ENCODE measurements at places on chromosomes 3 and 15.
A peak's percentile ranks its signal among the peaks of the same experiment; 100 is the strongest.

DNA sequence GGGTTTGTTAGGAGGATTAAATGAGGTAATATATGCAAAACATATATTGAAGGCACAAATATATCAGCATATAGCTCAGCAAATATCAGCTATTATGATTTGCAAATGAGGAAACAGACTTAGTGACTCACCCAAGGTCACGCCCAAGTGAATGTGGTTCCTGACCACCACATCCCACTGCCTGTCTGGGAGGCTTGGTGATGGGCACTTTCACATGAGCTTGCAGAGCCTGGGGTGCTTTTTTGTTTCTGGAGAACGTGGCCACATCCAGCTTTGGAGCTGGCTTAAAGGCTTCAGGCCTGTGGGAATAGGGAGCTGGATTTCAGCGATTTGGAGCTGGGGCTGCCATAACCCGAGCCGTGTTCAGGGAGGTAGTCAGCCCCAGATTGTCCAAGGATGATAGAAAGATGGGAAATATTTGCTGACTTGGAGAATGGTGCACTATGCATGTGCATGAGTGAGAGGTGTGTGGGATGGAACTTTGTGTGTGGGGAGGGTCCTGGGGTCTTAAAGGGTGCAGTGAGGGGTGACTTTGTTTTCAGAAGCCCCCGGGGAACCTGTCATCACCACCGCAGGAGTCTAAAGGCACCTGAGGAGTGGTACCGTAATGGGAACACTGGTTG is 12.0 kb upstream of the FGD5 start:
- DNase-seq: peak; percentile 18

GRCh38 chr3:160065786-160066185 is 77.2 kb downstream of the IL12A start:
- no peak for DNase-seq

- no peak for DNase-seq
Observed at GRCh38 chr3:153967260-153967659, 153.9 kb upstream of the ARHGEF26 start.

DNA sequence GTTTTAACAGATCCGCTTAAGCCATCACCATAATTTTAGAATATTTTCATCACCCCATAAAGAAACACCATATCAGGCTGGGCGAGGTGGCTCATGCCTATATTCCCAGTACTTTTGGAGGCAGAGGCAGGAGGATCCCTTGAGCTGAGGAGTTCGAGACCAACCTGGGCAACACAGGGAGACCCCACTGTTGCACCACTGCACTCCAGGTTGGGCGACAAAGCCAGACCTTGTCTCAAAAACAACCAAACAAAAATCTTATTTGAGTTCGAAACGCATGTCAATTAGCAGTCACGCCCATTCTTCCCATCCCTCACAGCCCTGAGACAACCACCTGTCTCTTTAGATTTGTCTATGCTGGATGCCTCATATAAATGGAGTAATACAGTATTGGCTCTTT is 119.9 kb downstream of the KLF13 start:
- DNase-seq: no peak

- no peak for DNase-seq
Observed at GRCh38 chr3:190325923-190326322, 3.7 kb upstream of the CLDN1 start.

GRCh38 chr3:155018621-155019330 is 61.3 kb upstream of the MME start:
- no peak for DNase-seq

GRCh38 chr3:126704494-126705214 is 614 bp downstream of the CHCHD6 start:
- DNase-seq: no peak

GRCh38 chr15:83057002-83057401 is 10.1 kb downstream of the BTBD1 start:
- DNase-seq: no peak

DNA sequence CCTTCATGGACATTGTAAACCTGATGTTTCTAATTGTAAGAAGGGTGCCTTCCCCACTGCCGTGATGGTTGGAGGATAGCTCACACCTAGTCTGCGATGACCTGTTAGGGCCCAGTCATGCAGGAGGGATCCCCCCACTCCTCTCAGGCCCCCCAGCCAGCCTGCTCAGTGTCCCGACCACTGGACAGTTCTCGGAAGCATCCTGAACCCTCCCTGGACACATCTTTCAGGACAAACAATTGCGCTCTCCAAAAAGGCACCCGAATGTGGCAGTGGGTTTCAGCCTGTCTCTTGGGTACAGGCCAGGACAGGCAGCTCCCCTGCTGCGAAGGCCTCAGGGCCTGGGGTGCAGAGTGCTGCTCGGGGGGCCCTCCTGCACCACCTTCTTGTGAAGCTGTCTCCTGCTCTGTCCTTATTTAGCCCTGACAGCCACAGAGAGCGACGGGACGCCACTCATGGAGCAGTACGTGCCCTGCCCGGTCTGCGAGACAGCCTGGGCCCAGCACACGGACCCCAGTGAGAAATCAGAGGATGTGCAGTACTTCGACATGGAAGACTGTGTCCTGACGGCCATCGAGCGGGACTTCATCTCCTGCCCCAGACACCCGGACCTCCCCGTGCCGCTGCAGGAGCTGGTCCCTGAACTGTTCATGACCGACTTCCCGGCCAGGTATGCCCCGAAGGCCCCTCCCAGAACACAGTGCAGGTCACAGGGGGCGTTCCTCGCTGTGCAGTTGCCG is 132.3 kb downstream of the LRRK1 start:
- DNase-seq: no peak

GRCh38 chr3:151372063-151372820 is 12.3 kb downstream of the P2RY12 start:
- no peak for DNase-seq

DNA sequence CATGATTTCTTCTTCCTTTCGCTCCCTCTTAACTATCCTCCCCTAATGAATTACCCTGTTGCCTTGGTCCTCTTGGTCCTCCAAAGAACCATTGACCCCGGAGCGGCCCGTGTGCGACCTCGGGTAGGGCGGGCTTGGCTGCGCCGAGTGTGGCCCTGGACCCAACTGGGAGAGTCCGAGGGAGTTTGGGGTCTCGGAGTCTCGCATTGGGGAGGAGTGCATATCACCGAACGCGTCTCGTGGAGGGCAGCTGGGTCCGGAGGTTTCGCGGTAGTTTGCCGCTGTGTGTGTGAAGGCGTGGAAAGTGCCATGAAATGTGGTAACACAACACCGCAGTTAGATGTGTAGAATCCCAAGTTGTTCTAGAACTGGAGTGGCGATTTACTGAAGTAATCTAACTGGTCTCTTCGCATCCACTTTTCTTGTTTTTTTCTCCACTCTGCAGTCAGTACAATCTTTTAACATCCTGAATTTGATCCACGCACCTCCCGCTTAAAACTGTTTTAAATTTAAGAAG is 363 bp downstream of the GTF2E1 start:
- DNase-seq: peak; percentile 25

GRCh38 chr3:189908646-189909045 is 212.1 kb downstream of the P3H2 start:
- DNase-seq: no peak

GRCh38 chr15:31511707-31512310 is 185.2 kb downstream of the KLF13 start:
- no peak for DNase-seq

- no peak for DNase-seq
Observed at GRCh38 chr3:89101251-89101650, 6.2 kb upstream of the EPHA3 start.

DNA sequence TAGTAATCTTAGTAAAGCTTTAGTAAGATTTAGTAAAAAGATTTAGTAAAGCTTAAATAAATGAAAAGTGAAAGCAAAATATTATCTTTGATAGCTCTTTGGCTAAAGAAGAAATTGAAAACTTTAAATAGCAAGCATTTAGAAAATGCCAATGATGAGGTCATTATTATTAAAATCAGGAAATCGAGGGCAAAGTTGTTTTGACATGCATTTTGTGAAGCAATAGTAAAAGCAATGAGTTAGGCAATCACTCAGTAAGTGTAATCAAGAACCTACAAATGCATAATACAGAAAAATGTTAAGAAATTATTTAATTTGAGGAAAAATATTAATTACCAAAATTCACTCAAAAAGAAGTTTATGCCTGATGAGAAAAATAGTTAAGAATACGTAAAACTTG is 280.3 kb upstream of the MME start:
- no peak for DNase-seq

- no peak for DNase-seq
Observed at GRCh38 chr3:87792198-87792533, 266.6 kb downstream of the CGGBP1 start.

DNA sequence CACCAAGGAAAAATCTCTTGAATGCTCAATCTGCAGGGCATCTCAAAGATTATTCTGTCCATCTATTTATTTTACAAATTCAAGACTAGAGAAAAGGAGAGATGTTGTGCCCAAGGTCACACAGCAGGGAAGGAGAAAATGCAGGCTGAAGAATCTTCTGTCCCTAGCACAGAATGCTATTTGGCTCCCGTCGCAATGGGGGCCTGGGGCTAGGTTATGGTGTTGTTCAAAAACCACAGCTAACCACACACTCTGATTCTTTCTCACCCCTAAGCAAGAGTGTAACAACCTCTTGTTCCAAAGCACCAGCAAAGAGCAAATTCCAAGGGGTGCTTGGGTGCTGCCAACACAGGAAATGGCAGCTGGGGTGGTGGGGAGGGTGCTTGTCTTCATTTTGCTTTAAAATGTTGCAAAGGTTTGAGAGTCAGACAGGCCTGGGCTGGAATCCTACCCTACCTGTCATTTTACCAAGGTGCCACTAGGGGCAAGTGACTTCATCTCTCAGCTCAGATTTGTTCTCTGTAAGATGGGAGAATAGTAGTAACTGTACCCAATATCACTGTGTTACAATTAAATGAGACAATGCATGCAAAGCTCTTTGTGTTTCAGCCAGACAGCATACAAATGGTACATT is 112.5 kb downstream of the ADAMTS9 start:
- DNase-seq: peak; percentile 5

- no peak for DNase-seq
Observed at GRCh38 chr15:65947041-65947440, 77.8 kb downstream of the RAB11A start.

- DNase-seq: no peak
Observed at GRCh38 chr3:87161851-87162250, 65.3 kb upstream of the CHMP2B start.

DNA sequence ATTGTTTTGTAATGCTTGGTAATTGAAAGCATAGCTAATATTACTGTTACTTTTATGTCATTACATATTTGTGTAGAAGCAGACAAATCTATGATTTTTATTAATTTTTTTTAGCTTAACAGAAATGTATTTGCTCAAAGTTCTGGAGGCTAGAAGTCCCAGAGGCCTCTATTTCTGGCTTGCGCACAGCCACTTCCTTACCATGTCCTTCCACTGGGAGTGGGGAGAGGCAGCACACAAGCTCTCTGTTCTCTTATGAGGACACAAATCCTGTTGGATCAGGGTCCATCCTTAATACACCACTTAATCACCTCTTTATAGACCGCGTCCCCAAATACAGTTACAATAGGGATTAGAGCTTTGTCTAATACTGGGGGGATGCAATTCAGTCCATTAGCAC is 1061.4 kb downstream of the OTOL1 start:
- no peak for DNase-seq

DNA sequence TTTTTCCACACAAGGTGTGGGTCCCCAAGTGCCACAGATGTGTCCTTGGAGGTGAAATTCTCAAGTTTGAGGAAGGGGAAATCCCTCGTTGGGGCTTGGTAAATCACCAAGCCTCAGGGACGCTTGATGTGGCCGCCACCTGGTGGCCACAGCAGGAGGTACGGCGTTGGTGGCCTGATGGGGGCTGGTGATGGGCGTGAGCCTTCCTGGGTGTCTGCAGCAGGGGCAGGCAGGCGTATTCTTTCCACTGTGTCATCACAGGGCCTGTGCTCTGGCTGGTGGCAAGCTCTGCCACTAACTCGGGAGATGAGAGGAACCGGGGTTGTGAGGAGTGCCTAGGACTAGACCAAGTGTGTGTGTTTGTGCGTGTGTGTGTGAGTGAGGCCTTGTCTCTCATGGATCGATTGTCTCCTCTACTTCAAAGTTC is 4.2 kb downstream of the ACOX2 start:
- peak; percentile 81 for DNase-seq

- no peak for DNase-seq
Observed at GRCh38 chr15:51288143-51289065, 50.0 kb downstream of the CYP19A1 start.

DNA sequence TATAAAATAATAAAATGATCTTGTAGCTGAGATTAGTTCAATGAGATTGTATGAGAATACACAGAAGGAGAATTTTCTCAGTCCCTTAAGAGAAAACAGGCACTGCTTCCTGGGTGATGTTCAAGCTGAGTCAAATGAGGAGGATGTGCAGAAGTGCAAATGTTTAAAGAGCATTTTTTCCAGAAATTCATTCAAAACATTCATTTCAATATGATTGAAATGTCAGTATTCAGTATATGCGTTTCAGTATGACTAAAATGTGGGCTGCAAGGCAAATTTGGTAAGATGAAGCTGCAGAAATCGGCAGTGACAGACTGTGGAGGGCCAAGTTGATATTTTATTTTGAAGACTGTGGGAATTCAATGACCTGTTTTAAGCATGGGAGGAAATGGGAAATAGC is 19.3 kb upstream of the PYDC2 start:
- DNase-seq: no peak

- DNase-seq: no peak
Observed at GRCh38 chr15:43183270-43183669, 1.9 kb upstream of the CCNDBP1 start.

GRCh38 chr15:42444415-42445063 is 46.4 kb downstream of the ZNF106 start:
- DNase-seq: no peak

- DNase-seq: no peak
Observed at GRCh38 chr15:40278026-40278425, 4.8 kb downstream of the ANKRD63 start.

GRCh38 chr3:16309558-16309957 is 44.5 kb downstream of the OXNAD1 start:
- peak; percentile 72 for DNase-seq

DNA sequence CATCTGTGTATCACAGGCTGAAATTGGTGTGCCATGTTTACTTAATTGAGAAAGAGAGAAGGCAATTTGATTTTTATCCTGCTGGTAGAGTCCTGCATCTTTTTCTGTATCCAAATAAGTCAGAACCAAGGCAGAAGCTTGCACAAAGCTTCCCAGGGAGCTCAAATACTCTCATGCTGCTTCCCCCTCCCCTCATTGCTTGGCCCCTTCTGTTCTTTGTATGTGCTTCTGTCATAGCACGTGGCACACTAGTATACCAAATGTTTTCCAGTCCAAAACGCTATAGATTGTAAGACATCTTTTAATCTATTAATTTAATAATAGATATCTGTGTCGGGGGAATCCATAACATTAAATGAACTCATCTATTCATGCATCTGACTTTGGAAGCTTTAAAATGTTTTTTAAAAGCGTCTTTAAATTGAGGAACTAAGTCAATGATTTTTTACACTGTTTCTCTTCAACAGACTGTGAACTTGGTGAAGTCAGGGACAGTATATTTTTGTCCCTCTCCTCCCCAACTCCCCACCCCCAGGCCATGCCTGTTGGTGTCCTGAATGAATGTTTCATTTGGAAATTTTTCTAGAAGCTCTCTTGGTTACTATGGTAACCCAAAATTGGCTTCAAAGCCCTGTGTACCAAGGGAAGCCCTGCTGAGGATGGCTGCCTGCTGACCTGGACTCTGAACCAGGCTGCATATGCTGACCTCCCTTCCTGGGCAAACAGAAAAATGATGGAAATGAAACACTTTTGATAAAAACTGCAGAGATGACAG is 26.2 kb upstream of the SLC35G2 start:
- DNase-seq: no peak

All from DND-41 (cell line).